ENCODE measurements at places on chromosomes 1 and 21.

DNA sequence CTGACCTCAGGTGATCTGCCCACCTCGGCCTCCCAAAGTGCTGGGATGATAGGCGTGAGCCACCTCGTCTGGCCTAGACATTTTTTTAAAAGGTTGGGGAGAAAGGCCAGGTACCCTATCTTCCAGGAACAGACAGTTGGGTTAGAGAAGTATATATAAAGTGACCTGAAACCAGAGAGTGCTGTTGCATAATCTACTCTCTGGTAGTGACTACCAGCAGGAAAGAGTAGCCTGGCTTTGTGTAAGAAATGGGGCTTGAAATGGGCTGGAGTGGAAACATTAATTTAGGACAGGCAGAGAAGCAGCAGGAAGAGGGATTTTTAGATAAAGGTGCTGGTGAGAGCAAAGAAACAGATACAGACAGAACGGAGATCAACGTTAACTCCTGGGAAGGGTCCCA, 125.8 kb upstream of the HOOK1 start:
- no peak for DNase-seq

- DNase-seq, result no peak
These were observed 305.0 kb upstream of the RUNX1 start for GRCh38 chr21:35354078-35354477.

DNA sequence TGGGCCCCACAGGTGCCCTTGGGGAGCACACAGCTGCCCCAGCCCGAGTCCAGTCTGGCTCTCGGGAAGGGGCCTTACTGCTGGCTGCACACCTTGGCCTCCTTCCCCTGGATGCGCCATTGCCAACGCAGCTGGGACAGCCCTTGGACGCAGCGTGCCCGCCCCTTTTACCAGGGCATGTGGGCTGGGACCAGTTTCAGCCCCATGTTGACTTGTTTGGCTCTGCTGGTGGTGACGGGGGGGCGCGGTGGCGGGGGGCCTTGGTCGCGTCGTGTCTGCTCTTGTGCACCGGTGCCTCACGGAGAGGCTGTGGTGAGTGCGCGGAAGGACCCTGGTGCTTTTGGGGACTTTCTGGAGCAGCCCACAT, 19.6 kb downstream of the SKI start:
- DNase-seq, result no peak

GRCh38 chr1:115924770-115925169, 51.5 kb upstream of the SLC22A15 start:
- no peak for DNase-seq

DNA sequence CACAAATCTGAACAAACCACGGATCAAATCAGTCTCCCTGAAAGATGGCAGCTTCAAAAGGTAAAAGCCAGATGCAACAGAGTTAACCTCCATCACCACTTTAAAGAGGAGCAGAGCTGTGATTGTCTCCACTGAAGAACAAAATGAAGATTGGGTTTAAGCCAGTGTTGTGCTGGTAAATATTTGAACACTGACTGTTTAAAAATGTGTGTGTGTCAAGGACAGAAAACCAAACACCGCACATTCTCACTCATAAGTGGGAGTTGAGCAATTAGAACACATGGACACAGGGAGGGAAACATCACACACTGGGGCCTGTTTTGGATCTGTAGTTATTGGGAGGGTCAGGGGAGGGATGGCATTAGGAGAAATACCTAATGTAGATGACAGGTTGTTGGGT, 83.9 kb downstream of the ST6GALNAC5 start:
- DNase-seq, result peak; percentile 16

- no peak for DNase-seq
These were observed at the start of gene SLC9C2 for GRCh38 chr1:173603056-173603591. Gene SLC9C2, minus strand, starts transcription at chr1:173603072. Its CDS starts 1,296 bp downstream, at chr1:173601776.

- DNase-seq, result no peak
These were observed 284.7 kb downstream of the CAMTA1 start for GRCh38 chr1:7069931-7070330.

GRCh38 chr21:33937931-33938339, 22.3 kb upstream of the ATP5PO start:
- no peak for DNase-seq
